H1 (cell line): ENCODE measurements at places on chromosomes 16 and 17. TPM values are rescaled to one million over a fixed set of nuclear protein-coding genes. Genes with fewer than 3 reads are reported as not detected.

- peaks cover 53% of the 10 kb centered on the region for H3K27me3 ChIP-seq
- H3K36me3 ChIP-seq = no peaks in the 10 kb centered on the region
- H3K4me3 ChIP-seq = peak overlapping the region; percentile 59
- peaks cover 38% of the 10 kb centered on the region for H3K4me1 ChIP-seq
- DNase-seq = peak; percentile 84
- peak overlapping the region; percentile 60 for H3K27ac ChIP-seq
Measured at GRCh38 chr17:17694169-17695081, 13.2 kb downstream of the RAI1 start.

The CLDN9 gene
- total RNA-seq = 0.60 and 0.77 TPM in 2 replicates

GRCh38 chr16:22188595-22189442 lies 17.3 kb upstream of the EEF2K start:
- no peak overlapping the region for H3K27ac ChIP-seq
- peaks cover 4% of the 10 kb centered on the region; the same call in 1 of the 2 replicates for H3K4me1 ChIP-seq
- H3K27me3 ChIP-seq = peaks cover 6% of the 10 kb centered on the region
- DNase-seq = peak; percentile 61
- H3K4me3 ChIP-seq = no peak overlapping the region

The XAF1 gene
- not detected in 2 replicates for total RNA-seq

GRCh38 chr17:57253362-57254065 lies 2.8 kb upstream of the MSI2 start:
- peaks cover under 1% of the 10 kb centered on the region; the same call in 1 of the 2 replicates for H3K36me3 ChIP-seq
- peaks cover 10% of the 10 kb centered on the region; the same call in 1 of the 2 replicates for H3K27me3 ChIP-seq
- no peak for DNase-seq
- peaks cover 2% of the 10 kb centered on the region for H3K4me1 ChIP-seq
- no peak overlapping the region for H3K27ac ChIP-seq

GRCh38 chr16:57371494-57372371 lies 557 bp upstream of the CX3CL1 start:
- no peak overlapping the region for H3K4me3 ChIP-seq
- H3K27ac ChIP-seq = no peak overlapping the region
- no peaks in the 10 kb centered on the region for H3K27me3 ChIP-seq
- H3K36me3 ChIP-seq = no peaks in the 10 kb centered on the region
- no peak for DNase-seq
- H3K4me1 ChIP-seq = peaks cover 16% of the 10 kb centered on the region

- no peak for DNase-seq
- no peak overlapping the region for H3K4me3 ChIP-seq
- H3K4me1 ChIP-seq = peaks cover 3% of the 10 kb centered on the region
- H3K27me3 ChIP-seq = no peaks in the 10 kb centered on the region
- peak overlapping the region; percentile 64; the same call in 1 of the 2 replicates for H3K27ac ChIP-seq
Measured at GRCh38 chr17:75693500-75694481, 26.7 kb downstream of the SAP30BP start.

- H3K4me3 ChIP-seq = no peak overlapping the region
- H3K36me3 ChIP-seq = no peaks in the 10 kb centered on the region
- H3K27ac ChIP-seq = no peak overlapping the region
- peaks cover 3% of the 10 kb centered on the region for H3K4me1 ChIP-seq
- no peak for DNase-seq
Measured at GRCh38 chr16:27650073-27650701, 100.2 kb downstream of the KATNIP start.

- DNase-seq = no peak
- peaks cover 4% of the 10 kb centered on the region for H3K4me1 ChIP-seq
- peaks cover 99% of the 10 kb centered on the region for H3K27me3 ChIP-seq
- no peak overlapping the region for H3K4me3 ChIP-seq
- peaks cover 4% of the 10 kb centered on the region; the same call in 1 of the 2 replicates for H3K36me3 ChIP-seq
Measured at GRCh38 chr16:86497551-86498021, 12.7 kb upstream of the FOXF1 start.

DNA sequence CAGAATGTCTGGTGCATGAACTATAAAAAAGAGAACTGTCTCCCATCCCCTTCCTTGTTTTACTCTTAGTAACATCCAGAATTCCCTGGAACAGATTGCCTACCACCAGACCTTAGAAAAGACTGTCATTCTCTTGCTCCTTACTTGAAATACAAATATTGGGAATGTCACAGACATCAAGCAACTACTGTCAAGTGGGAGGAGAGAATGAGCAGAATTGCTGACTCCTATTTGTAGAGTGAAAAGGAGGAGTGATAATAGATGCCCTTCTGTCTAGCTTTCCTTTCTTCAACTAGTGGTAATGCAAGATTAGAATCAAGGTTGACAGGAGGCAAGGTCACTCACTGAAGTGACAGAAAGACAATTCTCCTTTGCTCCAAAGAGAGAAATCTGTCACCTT lies 23.9 kb upstream of the NOL11 start:
- H3K4me3 ChIP-seq = no peak overlapping the region
- no peak for DNase-seq
- H3K27me3 ChIP-seq = no peaks in the 10 kb centered on the region
- no peaks in the 10 kb centered on the region for H3K36me3 ChIP-seq
- no peak overlapping the region for H3K27ac ChIP-seq
- no peaks in the 10 kb centered on the region for H3K4me1 ChIP-seq

The TBX21 gene
- not detected in 2 replicates for total RNA-seq

DNA sequence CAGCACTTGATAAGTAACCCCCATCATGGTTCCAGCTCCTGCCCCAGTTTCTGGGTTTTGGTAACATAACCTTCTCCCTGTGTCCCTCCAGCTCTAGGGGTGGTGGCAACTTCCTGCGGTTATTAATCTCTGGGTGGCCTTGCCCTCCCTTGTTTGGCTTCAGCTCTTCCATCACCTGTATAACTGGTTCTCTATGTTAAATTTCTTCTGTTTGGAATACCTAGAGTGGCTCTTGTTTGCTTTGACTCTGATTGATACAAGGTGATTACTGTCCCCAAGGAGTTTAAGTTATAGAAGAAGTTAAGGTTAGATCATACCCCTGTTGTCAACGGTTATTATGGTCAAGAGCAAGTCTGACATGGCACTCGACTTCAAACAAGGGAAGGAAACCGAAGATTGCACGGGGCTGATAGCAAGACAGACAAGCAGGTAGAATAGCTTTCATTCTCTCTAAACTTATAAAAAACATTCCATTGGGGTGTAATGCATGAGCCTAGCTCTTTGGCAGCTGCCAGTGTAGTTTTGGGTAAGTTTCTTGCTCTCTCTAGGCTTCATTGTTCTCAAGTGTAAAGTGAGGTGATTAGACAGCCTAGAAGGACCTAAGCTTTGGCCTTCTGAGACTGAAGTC lies 11.0 kb upstream of the CCR7 start:
- no peaks in the 10 kb centered on the region for H3K27me3 ChIP-seq
- no peak overlapping the region for H3K4me3 ChIP-seq
- no peaks in the 10 kb centered on the region for H3K36me3 ChIP-seq
- no peaks in the 10 kb centered on the region for H3K4me1 ChIP-seq

GRCh38 chr17:17182598-17183136 lies 23.5 kb downstream of the PLD6 start:
- no peak overlapping the region for H3K4me3 ChIP-seq
- H3K4me1 ChIP-seq = no peaks in the 10 kb centered on the region
- no peak for DNase-seq
- H3K36me3 ChIP-seq = peaks cover 11% of the 10 kb centered on the region
- no peaks in the 10 kb centered on the region for H3K27me3 ChIP-seq

The OR3A2 gene
- total RNA-seq = not detected in 2 replicates

The HS3ST2 gene
- total RNA-seq = 3.7 and 4.5 TPM in 2 replicates

DNA sequence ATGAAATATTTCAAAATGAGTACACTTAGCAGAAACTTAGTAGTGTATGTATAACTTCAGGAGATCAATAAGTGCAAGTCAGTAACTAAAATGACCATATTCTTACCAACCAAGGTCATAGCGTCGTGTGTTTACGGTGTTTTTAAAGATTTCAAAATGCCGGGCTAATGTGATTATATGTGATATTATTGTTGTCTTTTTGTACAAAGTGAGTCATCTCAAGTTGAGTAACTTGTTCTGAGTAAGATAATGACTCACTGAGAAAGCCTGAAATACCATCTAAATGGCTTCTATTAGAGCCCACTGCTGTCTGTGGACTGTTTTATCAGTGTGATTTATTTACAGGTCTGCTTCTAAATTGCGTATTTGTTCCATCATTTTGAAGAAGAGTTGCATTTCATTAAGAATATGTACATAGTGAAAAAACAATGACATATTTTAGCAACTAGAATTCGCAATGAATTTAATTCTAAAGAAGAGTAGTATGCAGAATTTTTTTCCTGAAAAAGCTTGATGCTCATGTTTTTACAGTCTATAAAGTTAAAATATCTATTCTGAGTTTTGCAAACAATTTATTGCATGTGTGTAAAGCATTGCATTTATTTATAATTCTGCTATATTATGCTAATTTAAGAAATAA lies 12.7 kb downstream of the KRT12 start:
- no peak for DNase-seq
- H3K4me3 ChIP-seq = no peak overlapping the region
- H3K27ac ChIP-seq = no peak overlapping the region
- H3K4me1 ChIP-seq = 0 out of 2 replicates have a peak, but pooled peaks cover 2% of the 10 kb centered on the region
- no peaks in the 10 kb centered on the region; the same call in 1 of the 2 replicates for H3K27me3 ChIP-seq
